ENCODE measurements at places on chromosomes 2 and 18. TPM values are rescaled to one million over a fixed set of nuclear protein-coding genes. Genes with fewer than 3 reads are reported as not detected.

The AMER3 gene
- not detected for total RNA-seq

DNA sequence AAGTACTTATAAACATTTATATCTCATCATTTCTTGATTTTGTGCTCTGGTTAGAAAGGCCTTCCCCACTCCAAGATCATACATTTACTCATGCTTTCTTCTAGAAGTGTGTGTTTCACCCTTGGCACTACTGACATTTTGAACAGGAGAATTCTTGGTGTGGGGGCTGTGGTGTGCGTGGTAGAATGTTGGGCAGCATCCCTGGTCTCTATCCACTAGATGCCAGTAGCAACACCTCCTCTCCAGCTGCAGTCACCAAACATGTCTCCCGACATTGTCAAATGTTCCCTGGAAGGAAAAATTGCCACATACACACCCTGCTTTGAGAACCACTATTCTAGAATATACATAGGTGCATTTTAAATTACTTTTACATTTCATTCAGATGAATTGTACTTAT lies 8.7 kb upstream of the TGIF1 start:
- no peak for DNase-seq
- no peak overlapping the region for H3K4me3 ChIP-seq
- H3K36me3 ChIP-seq: no peaks in the 10 kb centered on the region
- no peaks in the 10 kb centered on the region for H3K27me3 ChIP-seq
- no peaks in the 10 kb centered on the region for H3K4me1 ChIP-seq
- no peak overlapping the region for H3K27ac ChIP-seq

The PLEK gene
- 15.2 TPM for total RNA-seq

The PROC gene
- total RNA-seq: not detected

The CRYGC gene
- not detected for total RNA-seq

- no peaks in the 10 kb centered on the region for H3K36me3 ChIP-seq
- H3K4me1 ChIP-seq: no peaks in the 10 kb centered on the region
- H3K27me3 ChIP-seq: no peaks in the 10 kb centered on the region
- no peak overlapping the region for H3K27ac ChIP-seq
- no peak overlapping the region for H3K4me3 ChIP-seq
Observed at GRCh38 chr2:65539633-65540032, 107.2 kb upstream of the SPRED2 start.

DNA sequence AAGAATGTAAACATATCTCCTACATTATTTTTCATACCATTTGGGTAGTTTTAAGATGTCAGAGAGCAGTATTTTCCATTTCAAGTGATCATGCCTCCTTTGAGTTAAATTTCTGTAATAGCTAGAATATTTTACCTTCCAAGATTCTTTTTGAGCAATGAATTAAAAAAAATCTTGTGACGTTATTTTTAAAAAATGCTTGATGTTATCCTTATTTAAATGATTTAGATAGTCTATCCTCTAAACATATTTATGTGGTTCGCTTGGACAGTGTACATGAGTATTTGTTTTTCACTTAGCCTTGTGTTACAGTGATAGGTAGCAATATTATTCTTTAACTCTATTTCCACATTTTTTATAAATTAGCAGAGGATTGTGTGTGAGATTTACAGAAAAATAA lies 639.2 kb upstream of the CDH2 start:
- H3K4me1 ChIP-seq: no peaks in the 10 kb centered on the region
- H3K27me3 ChIP-seq: no peaks in the 10 kb centered on the region
- H3K36me3 ChIP-seq: no peaks in the 10 kb centered on the region
- no peak overlapping the region for H3K27ac ChIP-seq

The NEMP2 gene
- total RNA-seq: 3.1 TPM

The PID1 gene
- 67.4 TPM for total RNA-seq

The GTF2A1L gene
- total RNA-seq: 21.8 TPM

- peak overlapping the region; percentile 83 for H3K27ac ChIP-seq
- peak overlapping the region; percentile 48 for H3K4me3 ChIP-seq
- H3K27me3 ChIP-seq: peaks cover 12% of the 10 kb centered on the region
- no peaks in the 10 kb centered on the region for H3K36me3 ChIP-seq
Observed at GRCh38 chr2:234494361-234495250, 2.3 kb downstream of the ARL4C start.

DNA sequence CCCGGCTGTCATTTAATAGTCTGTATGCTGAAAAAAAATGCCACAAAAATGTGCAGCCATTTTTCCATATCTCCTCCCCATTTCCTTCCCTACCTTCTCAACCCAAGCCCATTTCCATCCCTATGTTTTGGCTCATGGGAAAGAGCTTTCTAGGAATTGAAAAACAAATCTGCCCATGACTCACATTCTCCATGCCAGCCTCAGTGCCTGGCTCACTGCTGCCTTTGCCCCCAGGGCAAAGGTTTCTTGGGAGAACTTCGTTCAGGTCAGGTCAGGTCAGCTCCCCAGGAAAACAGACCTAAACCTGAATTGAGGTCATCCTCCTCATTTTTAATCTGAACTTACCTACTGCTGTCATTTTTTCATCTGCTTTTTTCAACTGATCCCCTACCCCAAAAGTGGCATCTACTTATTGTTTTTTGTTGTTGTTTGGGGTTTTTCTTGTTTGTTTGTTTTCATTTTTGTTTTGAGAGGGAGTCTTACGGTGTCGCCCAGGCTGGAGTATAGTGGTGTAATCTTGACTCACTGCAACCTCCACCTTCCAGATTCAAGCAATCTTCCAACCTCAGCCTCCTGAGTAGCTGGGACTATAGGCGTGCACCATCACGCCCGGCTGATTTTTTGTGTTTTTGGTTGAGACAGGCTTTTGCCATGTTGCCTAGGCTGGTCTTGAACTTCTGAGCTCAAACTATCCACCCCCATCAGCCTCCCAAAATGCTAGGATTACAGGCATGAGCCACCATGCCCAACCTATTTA lies 66.7 kb downstream of the FECH start:
- no peak overlapping the region for H3K27ac ChIP-seq
- DNase-seq: no peak
- H3K36me3 ChIP-seq: no peaks in the 10 kb centered on the region
- no peaks in the 10 kb centered on the region for H3K27me3 ChIP-seq
- no peak overlapping the region for H3K4me3 ChIP-seq
- no peaks in the 10 kb centered on the region for H3K4me1 ChIP-seq

The HK2 gene
- 1.4 TPM for total RNA-seq
